Fibroblast of pulmonary artery (primary cell): ENCODE measurements at places on chromosomes 3 and 15.
A peak's percentile ranks its signal among the peaks of the same experiment; 100 is the strongest.

DNA sequence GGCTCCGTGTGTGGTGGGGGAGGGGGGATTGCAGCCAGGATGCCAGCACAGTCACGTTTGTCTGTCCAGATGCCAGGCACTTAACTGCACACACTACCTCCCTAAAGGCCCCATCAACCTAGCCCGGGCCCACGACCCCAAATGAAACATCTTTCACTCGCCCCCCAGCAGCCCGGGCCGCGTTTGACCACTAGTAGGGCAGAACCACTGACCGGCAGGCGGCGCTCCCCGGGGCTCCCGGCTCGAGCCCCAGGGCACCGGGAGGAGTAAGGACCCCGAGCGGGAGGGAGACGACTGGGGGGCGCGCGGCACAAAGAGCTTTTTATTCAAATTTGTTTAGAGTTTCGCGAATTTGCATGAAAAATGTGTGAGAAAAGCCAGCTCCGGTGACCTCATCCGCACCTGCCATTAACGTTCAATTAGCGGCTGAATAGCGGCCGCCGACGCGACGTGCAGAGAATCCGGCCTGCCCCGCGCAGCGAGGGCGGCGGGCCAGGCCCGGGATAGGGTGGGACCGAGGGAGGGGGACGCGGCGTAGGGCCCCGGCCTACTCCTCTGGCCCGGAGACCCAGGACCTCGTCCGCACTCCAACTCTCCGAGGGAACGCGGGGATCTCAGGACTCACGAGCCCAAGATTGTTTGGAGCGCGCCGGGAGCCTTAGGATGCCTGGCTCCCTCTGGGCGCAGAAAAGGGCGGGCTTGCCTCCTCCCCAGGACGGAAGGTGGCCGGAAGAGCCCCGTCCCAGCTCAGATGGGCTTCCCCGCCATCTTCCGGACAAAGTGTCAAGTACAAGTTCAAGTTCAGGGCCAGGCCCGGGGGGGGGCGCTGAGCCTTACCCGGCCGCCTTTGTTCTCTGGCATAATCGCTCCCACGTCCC, 64.9 kb upstream of the POLG start:
- no peak for DNase-seq

- no peak for DNase-seq
Measured at GRCh38 chr3:138398791-138399575, 35.4 kb upstream of the ESYT3 start.

DNA sequence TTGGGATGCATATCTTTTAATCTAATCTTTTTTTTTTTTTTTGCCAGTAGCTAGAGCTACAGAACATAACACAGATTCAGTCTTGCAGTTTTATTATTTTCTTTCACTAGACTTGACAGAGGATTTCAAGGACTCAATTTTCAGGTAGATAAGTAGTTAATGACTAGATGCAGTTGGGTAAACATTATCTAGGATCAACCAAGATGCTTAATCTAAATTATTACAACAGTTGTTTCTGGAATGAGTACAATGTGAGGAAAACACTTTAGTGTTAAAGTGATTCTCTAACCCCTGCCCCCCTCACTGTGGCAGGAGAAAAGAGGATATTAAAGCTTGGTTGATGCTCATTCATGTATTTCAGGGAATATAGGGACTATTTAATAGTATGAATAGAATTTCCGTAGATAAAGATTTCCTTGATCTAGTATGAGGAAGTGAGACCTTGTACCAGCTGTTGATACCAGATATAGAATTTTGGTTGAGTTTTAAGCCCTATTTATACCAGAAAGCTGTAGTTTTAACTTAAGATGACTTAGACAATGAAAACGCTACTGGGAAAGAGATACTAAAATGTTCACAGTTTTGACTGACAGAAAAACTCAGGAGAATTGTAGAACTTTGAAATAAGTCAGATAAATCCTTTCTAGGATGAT, 389.0 kb upstream of the C2CD4B start:
- DNase-seq, result no peak

- no peak for DNase-seq
Measured at GRCh38 chr3:49058011-49058410, 28.8 kb upstream of the IMPDH2 start.

GRCh38 chr3:78052746-78053145, 1012.8 kb downstream of the ROBO2 start:
- no peak for DNase-seq

- peak; percentile 31 for DNase-seq
Measured at GRCh38 chr3:54356261-54357045, 234.1 kb downstream of the CACNA2D3 start.

DNA sequence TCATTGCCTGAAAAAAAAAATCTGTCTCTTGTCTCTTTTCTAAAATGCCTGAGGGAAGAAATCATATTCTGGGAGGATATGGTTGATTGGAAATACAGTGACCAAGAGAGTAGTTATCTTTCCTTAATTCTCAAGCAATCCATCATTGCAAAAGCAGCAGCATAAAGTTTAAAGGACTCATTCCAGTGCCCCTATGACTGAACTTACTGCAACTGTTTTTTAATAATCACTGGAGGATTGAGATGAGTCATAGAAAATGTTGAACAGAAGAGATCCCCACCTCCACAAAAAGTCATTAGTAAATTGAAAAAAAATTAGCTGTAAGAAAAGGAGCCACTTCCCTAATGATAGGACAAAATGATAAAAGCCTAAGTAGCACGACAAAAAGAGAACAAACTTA, 121.5 kb downstream of the SLC9A9 start:
- DNase-seq, result no peak

DNA sequence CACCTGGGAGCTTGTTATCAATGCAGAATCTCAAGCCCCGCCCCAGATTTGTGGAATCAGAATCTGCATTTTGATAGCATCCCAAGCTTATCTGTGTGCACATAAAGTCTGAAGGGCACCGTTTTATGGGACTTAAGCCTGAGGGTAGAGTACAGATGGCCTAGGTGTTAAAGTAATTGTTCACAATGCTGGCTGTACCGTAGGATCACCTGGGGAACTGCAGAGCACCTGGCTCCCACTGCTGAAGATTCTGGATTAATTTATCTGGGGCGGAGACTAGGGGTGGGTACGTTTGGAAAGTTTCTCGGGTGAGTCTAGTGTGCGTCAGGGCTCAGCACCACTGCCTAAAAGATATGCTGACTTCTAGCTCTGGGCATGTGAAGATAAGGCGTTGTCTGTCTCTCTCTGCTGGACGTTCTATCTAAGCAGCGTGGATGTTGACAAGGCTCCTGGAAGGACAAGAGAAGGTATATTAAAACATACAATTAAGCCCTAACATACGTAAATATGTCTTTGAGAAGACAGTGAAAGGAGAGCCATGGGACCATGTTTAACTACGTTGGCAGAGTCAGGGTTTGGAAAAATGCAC, 63.2 kb upstream of the RASGRP1 start:
- DNase-seq, result no peak

- DNase-seq, result no peak
Measured at GRCh38 chr3:123781571-123782275, 102.4 kb downstream of the MYLK start.

DNA sequence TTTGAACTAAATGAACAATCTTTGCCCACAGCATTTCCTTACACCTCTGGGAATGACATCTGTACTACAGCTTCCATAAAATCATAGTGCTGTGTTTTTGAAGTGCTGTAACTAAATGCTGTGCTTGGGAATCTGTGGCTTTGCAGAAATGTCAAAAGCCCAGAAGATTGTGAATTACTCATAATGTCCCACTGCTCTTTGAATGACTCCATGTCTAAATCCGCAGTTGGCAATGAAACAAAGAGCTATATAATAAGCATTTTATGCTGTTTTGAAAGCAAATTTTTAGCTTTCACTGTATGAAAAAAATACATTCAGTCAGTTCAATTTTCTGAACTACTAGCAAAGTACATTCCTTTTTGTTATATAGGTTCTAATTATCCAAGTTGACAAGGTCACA, 88.6 kb upstream of the ADAMTS17 start:
- no peak for DNase-seq

DNA sequence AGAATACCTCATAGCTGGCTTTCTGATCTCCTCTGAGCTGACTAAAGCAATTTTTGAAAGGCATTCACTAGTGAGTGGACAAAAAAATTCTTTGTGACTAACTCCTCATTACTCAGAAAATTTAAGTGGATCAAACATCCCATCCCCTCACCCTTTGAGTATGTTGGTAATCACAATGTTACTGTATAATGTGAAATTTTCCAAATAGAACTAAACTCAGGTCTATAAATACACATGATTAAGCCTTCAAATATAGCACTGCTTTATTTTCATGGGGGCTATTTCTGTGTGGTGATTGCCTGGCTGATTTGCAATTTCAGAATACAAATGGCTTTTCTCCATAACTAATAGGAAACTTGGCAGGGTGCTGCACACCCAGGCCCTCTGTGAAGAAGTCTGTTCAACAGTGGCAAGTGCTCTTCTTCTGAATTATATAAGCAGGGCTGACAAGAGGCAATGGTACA, 45.9 kb upstream of the ACTC1 start:
- no peak for DNase-seq

DNA sequence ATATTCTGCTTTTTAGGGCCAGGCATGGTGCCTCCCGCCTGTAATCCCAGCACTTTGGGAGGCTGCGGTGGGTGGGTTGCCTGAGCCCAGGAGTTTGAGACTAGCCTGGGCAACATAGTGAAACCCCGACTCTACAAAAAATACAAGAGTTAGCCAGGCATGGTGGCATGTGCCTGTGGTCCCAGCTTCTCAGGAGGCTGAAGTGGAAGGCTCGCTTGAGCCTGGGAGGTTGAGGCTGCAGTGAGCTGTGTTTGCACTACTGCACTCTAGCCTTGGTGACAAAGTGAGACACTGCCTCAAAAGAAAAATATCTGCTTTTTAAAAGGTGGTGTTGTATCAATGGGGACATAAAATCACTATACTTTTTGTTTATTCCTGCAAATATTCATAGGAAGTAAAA, 112.8 kb downstream of the C3orf38 start:
- DNase-seq, result no peak

DNA sequence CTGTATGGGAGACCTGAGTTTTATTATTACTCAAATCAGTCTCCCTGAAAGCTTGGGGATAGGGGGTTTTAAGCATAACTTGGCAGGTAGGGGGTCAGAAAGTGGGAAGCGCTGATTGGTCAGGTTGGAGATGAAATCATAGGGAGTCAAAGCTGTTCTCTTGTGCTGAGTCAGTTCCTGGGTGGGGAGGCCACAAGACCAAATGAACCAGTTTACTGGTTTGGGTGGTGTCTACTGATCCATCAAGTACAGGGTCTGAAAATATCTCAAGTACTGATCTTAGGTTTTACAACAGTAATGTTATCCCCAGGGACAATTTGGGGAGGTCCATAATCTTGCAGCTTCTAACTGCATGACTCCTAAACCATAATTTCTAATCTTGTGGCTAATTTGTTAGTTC, 17.8 kb upstream of the IQCF6 start:
- no peak for DNase-seq

DNA sequence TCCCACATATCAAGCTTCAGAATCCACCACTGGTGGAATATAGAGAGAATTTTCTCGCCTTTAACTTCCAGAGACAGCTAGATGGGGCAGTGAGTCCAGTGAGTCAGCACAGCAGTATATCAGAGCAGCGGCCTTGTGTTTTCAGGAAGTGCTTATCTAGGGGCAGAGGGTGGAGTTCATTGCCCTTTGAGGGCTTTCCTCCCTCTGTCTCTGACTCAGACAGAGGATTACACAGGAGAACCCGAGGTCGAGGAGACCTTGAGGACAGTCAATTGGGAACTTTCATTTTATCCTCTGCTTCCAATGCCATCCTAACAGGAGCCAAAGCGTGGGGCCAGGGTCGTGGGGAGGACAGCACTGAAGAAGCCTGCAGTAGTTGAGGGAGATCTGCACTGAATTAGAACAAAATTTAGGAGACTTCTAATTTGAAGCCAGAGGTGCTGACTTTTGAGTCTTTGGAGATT, 109.6 kb upstream of the UMPS start:
- peak; percentile 36 for DNase-seq

DNA sequence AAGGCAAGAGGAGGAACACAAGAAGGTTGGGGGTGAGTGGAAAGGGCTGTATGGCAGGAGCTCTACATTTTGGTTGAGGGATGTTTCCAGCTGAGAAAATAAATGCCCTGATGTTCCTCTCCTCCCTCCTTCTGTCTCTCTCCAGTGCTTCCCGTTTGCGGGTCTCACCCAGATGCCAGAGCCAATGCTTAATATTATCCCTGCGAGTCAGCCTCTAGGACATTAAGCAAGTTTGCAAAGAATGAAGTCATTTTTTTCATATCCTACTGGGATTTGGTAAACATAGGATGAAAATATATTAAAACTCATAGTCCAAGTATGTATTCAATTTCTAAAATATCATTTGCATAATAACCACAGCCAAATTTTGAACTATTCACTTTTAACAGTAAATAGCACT, 295.9 kb downstream of the CADM2 start:
- no peak for DNase-seq

DNA sequence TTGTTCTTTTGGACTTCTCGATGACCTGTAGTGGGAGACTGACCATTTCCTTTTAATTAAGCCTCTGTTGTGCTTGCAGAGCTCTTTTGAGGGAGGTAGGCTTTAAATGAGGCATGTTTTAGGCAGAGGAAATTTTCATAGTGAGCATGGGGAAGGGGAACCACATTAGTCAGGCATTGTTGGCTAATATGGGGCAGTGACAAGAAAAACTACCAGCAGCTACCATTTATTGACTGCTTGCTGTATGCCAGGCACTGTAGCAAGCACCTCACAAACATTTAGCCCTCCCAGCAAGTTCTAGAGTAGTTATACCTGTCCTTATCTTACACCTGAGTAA, 10.9 kb downstream of the ATG7 start:
- no peak for DNase-seq

DNA sequence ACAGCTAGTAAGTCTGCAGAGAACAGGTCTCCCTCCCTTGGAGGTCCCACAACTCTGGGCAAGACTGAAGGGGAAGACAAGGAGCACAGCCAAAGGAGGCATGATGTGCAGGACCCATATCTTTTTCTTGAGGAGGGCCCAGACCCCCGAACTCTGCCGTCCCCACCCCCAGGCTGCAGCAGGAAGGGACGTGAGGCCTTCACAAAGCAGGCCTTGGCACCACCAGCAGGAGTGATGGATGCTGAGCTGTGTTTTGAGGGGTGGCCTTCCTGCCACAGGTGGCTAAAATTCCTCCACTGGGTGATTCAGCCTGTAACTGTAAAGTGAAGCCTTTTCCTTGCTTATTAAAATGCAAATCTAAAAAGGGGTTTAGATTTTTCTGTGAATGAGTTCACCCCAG, 8.6 kb downstream of the PLA2G4D start:
- no peak for DNase-seq

DNA sequence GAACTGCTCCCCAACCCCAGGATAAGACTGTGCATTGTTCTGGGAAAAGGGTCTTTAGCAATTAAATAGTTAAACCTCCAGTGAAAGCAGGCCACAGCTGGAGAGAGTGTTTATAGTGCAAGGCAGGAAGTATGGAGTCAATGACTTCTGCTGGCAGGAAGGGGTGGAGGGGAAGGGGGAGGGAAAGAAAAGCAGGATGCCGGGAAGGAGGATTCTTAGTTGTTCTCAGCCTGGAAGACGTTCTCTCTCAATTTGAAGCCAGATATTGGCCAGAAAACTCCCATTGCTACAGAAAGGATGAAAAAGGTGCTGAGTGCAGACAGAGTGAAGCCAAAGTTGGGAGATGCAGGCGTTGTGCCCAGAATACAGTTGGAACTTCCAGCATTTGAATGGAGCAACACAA, 35.7 kb upstream of the ACTL6A start:
- peak; percentile 94 for DNase-seq
